H9 (cell line): ENCODE measurements at places on chromosomes 11 and 22. TPM values are rescaled to one million over a fixed set of nuclear protein-coding genes. Genes with fewer than 3 reads are reported as not detected.
A peak's percentile ranks its signal among the peaks of the same experiment; 100 is the strongest.

GRCh38 chr11:118899706-118900360 is 16.1 kb downstream of the CXCR5 start:
- peaks cover 6% of the 10 kb centered on the region; the same call in 1 of the 2 replicates for H3K4me1 ChIP-seq
- no peak for DNase-seq
- no peaks in the 10 kb centered on the region for H3K27me3 ChIP-seq
- no peak overlapping the region for H3K27ac ChIP-seq
- H3K4me3 ChIP-seq: no peak overlapping the region
- H3K36me3 ChIP-seq: peaks cover 53% of the 10 kb centered on the region

UPK2 gene
- total RNA-seq: 0.24 and 0.33 TPM in 2 replicates

GRCh38 chr11:27705873-27706820 is 5.9 kb upstream of the BDNF start:
- H3K36me3 ChIP-seq: no peaks in the 10 kb centered on the region
- DNase-seq: peak; percentile 53
- H3K27ac ChIP-seq: no peak overlapping the region
- peaks cover 12% of the 10 kb centered on the region; the same call in 1 of the 2 replicates for H3K27me3 ChIP-seq
- peak overlapping the region; percentile 21; the same call in 1 of the 3 replicates for H3K4me3 ChIP-seq

GRCh38 chr22:23812378-23812777 is 25.6 kb downstream of the SMARCB1 start:
- peaks cover 66% of the 10 kb centered on the region for H3K36me3 ChIP-seq
- no peak overlapping the region for H3K27ac ChIP-seq
- H3K4me1 ChIP-seq: no peaks in the 10 kb centered on the region
- no peak overlapping the region for H3K4me3 ChIP-seq
